ENCODE measurements at places on chromosomes 7 and 10. TPM values are rescaled to one million over a fixed set of nuclear protein-coding genes. Genes with fewer than 3 reads are reported as not detected.
A peak's percentile ranks its signal among the peaks of the same experiment; 100 is the strongest.

DNA sequence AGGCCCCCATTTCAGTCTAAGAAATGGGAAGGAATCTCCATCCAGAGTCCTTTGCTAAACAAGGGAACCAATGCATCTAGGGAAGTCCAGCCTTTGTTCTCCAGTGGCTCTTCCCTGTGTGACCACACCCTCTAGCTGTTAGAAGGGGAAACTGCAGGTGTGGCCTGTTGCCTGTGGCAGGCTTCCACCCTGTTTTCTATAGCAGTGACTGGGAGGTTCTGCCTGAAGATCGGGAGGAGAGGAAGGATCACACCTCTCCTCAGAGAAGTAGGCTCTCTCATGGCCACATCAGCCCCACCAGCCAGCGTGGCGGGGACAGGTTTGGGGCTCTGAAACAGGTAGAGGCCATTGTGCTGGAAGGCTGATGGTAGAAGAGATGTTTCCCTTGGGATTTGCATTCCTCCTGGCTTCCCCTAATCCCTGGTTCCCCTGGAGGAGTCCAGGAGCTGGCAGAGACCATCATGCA lies 47.7 kb upstream of the TRIM8 start:
- peak; percentile 78 for DNase-seq

DNA sequence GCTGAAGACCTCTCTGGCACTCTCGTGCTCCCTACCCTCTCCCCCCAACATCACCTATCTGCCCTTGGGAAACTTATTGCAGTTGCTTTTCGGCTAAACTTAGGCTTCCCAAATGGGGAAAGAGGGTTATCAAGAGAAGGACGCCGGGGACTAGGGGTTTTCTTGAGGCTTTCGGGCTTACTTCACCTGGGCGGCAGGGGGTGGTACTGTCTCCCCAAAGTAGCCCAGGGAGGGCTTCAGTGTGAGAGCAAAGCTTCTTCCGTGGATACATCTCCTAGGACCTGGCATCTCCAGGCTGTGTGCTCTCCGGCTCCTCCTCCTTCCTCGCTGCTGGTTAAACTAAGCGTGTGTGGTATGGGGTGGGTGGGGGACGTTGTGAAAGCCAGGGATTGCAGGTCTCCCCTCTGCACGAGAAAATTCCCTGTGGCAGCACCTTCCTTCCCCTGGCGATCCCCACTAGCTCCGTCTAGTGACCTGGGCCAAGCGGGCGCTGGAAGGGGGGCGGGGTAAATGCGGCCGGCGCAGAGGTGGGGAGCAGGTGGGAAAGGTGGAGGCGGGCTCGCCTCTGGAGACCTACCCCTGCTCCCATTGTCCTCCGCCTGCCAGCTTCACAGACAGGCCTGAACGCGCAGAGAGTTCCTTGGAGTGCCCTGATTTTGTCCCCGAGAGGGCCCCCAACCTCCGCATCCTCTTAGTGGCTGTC lies 1.1 kb downstream of the PLXDC2 start:
- DNase-seq = no peak

DNA sequence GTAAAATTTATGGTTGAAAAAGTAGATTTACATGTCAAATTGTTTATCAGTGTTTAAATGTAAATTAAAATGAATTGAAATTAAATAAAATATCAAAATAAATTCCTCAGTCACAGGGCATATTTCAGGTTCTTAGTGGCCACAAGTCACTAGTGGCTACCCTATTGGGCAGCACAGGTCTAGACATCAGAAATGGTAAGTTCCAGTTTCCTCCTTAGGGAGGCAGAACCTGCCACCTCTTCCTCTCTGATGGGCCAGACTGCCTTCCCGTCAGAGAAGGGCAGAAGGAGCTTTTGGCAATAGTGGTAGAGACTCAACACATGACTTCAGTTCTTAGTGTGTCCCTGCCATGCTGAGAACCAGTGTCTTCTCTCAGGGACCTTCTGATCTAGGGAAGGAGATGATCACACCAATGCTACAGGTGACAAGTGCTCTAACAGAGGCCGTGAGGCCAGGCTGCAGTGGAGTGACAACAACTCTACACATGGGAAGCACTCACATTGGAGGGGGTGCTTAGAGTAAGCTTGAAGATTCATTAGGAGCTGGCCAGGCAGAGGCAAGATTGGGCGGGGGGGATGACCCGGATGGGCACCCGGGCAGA lies 14.4 kb upstream of the PCBD1 start:
- no peak for DNase-seq

DNA sequence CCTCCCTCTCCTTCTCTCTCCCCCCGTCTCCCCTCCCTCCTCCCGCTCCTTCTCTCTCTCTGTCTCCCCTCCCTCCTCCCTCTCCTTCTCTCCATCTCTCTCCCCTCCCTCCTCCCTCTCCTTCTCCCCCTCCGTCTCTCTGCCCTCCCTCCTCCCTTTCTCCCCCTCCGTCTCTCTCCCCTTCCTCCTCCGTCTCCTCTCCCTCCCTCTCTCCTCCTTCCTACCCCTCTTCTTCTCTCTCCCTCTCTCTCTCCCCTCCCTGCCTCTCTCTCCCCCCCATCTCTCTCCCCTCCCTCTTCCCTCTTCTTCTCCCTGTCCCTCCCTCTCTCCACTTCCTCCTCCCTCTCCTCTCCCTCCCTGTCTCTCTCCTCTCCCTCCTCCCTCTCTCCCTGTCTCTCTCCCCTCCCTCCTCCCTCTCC lies 32.2 kb downstream of the AP5Z1 start:
- no peak for DNase-seq

DNA sequence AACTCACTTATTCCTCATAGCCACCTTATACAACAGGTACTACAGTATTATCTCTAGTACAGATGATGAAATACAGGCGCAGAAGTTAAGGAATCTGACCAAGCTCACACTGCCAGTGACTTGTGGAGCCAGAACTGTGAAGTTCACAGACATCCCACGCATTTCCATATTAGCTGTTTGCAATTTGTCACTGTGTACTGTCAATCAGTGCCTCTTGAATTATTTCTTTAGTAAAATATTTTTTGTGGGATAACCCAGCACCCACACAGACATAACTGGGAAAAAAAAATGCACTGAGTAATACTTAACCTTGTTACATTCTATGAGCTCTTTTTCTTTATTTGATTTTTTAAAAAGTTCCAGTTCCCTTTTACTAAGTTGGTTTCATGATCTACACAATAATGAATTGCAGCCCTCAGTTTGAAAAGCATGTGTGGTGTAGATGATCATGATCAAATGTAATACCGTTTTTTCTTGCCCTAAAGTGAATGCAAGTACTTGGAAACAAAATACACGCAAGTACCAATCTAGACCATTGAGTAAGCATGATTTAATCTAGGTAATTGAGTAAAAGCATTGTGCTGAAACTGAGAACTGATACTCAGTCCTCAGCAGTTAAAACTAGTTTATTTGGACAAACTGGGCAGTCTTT lies 14.1 kb downstream of the CUL1 start:
- DNase-seq = no peak

GRCh38 chr7:150675714-150676113 lies 9.8 kb upstream of the GIMAP2 start:
- DNase-seq = no peak

GRCh38 chr10:74640134-74640921 lies 186.1 kb upstream of the KAT6B start:
- no peak for DNase-seq

- DNase-seq = no peak
Measured at GRCh38 chr7:44227911-44228310, 27.1 kb downstream of the YKT6 start.

- DNase-seq = peak; percentile 67
Measured at GRCh38 chr10:118960157-118961090, 69.1 kb upstream of the NANOS1 start.

GRCh38 chr7:87220026-87220733 lies 648 bp upstream of the TMEM243 start:
- peak; percentile 62 for DNase-seq

- peak; percentile 28 for DNase-seq
Measured at GRCh38 chr7:84139986-84140729, 54.4 kb downstream of the SEMA3A start.

DNA sequence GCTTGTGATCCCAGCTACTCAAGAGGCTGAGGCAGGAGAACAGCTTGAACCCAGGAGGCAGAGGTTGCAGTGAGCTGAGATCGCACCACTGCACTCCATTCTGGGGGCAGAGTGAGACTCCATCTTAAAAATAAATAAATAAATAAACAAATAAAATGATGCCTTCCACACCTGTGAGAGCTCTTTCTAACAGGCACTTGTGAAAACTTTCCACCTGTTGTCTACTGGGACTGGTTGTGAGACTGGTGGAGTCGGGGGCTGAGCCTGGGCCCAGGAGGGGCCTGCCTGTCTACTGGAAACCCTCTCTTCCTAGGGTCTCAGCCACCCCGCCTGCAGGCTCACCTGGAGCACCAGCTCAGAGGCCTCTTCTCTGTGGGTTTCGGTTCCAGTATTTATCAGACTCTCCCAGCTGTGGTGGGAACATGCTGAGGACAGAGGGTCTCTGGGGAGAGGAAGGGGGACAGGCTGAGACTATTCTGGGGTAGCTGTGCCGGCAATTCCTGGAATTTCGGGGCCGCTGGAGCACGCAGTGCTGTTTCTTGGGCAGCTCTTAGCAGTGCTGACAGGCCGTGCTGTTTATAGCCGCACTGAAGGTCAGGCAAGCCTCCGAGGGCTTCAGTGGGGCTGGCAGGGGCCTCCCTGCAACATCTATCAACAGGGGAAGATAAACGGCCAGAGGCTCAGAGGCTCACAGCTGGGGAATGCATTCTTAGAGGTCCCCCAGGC lies 3.8 kb downstream of the LDB3 start:
- DNase-seq = no peak

- DNase-seq = no peak
Measured at GRCh38 chr7:132941905-132942304, 140.0 kb downstream of the CHCHD3 start.

GRCh38 chr10:78781251-78781913 lies 287.4 kb upstream of the ZMIZ1 start:
- DNase-seq = no peak

- DNase-seq = no peak
Measured at GRCh38 chr7:5083311-5083711, 37.7 kb downstream of the RBAK start.

ASAH2B gene
- total RNA-seq = 2.3 TPM

GPER1 gene
- total RNA-seq = 6.4 TPM

PDE6C gene
- total RNA-seq = not detected

CFTR gene
- 0.09 TPM for total RNA-seq

MSMB gene
- not detected for total RNA-seq

NFE2L3 gene
- 0.18 TPM for total RNA-seq

FAM25C gene
- not detected for total RNA-seq

HHEX gene
- total RNA-seq = 0.49 TPM

COPS6 gene
- total RNA-seq = 83.7 TPM
